ENCODE measurements at places on chromosomes 7 and 10. TPM values are rescaled to one million over a fixed set of nuclear protein-coding genes. Genes with fewer than 3 reads are reported as not detected.
A peak's percentile ranks its signal among the peaks of the same experiment; 100 is the strongest.

- DNase-seq = no peak
These were observed 90.4 kb downstream of the CHST15 start for GRCh38 chr10:124003070-124003419.

DNA sequence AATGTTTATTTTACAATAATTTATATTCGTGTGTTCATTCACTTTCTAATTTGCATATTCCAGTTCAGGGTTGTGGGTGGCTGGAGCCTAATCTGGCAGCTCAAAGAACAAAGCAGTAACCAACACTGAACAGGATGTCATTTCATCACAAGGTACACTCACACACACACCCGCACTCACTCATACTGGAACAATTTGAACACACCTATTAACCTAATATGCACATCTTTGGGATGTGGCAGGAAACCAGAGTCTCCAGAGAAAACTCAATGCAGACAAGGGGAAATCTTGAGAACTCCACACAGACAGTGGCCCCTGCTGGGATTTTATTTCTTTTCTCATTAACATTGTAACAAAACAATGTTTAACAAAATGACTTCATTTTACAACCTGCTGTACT is 97.4 kb downstream of the TWIST1 start:
- DNase-seq = no peak

DNA sequence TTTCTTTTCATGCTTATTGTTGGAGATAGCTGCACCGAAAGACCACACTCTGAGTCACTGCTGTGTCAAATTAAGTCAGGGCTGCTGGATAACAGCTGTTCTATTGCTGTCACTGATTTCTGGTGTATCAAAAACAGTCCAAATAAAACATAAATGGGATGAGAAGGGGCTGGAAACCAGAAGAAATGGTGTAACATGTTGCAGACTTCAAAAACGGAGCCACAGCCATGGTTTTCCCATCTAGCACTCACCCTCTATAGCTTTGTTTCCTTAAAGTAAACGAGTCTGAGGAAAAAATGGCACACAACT is 103.3 kb upstream of the DIP2C start:
- DNase-seq = no peak

- no peak for DNase-seq
These were observed 718.9 kb downstream of the GRID1 start for GRCh38 chr10:85647741-85648140.

GRCh38 chr10:9302140-9302746 is 1247.8 kb downstream of the GATA3 start:
- DNase-seq = no peak

GRCh38 chr7:111727905-111728634 is 165.8 kb upstream of the IMMP2L start:
- DNase-seq = no peak

DNA sequence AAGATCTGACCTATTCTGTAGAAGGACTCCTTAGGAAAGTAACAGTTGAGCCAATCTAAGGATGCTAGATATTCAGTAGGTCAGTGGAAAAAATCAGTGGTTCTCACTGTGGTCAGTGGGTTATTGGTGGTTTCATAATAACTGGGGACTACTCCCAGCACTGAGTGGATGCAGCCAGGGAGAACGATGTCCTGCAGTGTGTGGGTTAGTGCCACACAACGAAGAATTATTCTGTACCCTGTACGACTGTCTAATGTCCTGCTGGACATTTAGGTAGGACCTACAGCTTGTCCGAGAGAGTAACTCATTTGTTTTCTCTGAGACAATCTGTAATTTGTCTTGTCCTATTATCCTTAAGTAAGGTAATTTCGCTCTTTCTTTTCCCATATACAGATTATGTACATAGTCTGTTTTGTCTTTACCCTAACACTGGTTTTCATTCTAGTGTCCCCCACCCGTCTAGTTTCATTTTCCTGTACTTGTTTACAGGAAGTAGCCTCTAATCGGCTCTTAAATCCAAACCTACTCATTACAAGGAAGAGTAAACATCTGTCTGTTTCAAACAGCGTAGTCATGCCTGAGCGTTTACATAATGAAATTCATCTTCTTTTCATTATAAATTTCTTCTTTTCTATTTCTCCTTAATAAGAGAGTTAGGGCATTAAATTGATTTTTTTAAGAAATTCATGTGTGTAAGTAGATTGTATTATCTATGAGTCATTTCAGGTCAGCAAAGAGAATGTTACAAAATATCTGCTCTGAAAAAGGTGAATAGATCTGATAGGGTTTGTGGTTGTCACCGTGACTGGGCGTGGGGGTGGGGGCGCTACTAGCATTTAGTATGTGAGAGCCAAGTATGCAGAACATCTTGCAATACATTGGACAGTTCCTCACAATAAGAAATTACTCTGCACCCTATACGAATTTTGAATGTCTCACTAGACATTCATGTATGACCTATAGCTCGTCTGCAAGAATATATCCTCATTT is 8.3 kb upstream of the ZC3HAV1L start:
- DNase-seq = no peak

The PTPRN2 gene
- 76.1 TPM for total RNA-seq

DNA sequence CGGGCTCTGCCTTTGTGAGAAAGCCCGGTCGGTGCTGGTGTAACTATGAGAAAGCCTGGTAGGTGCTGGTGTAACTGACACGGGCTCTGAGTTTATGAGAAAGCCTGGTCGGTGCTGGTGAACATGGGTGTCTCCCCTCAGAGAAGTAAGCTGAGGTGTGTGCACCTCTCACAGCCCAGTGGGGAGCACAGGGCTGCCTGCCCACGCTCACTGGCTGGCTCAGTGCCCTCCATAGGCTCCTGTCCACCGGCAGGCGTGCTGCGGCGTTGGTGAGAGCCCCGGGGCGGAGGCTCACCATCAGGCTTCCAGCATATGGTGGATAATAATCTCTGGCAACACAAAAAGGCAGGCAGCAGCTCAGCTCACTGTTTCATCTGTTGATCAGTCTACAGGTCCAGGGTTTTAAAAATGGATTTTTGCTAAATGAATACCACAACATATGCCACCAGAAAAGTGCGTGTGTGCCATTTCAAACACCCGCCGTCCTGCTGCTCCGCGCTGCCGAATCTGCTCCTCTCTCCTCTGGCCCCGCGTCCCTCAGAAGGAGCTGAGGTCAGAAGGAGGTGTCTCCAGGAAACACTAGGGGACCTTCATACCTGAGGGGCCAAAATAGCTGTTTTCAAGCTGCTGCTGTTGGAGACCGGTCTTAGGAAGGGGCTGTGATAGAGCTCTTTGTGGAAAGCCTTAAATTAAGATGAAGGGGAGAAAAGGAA is 365.7 kb downstream of the DNAJB6 start:
- no peak for DNase-seq

DNA sequence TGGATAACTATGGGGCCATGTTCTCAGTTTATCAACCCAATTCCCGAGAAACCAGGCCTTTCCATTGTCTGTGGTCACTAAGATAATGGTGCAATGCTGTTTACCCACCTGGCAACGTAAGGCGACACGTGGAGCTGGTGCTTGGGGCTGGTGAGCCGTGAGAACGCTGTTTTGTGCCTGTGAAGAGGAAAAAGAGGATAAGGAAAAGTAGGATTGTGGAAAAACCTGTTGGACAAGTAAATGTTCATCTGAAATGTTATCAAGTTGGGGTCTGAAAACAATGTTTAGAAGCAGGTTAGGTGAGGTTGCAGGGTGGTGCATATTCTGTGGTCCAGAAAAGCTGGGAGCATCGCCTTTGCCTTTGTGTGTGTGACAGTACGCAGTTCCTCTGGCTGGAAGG is 88.5 kb downstream of the PPP1R17 start:
- DNase-seq = peak; percentile 9

The CXCL12 gene
- 158 TPM for total RNA-seq

The FKBP6 gene
- total RNA-seq = not detected

The AKR1C4 gene
- 1.0 TPM for total RNA-seq

- no peak for DNase-seq
These were observed 64.2 kb upstream of the PITRM1 start for GRCh38 chr10:3236644-3237404.

- DNase-seq = no peak
These were observed 159.3 kb upstream of the CNTNAP2 start for GRCh38 chr7:145957160-145957890.

GRCh38 chr10:44198096-44198779 is 186.7 kb downstream of the CXCL12 start:
- no peak for DNase-seq

- peak; percentile 47 for DNase-seq
These were observed 115.3 kb downstream of the ST7 start for GRCh38 chr7:117068511-117069145.

DNA sequence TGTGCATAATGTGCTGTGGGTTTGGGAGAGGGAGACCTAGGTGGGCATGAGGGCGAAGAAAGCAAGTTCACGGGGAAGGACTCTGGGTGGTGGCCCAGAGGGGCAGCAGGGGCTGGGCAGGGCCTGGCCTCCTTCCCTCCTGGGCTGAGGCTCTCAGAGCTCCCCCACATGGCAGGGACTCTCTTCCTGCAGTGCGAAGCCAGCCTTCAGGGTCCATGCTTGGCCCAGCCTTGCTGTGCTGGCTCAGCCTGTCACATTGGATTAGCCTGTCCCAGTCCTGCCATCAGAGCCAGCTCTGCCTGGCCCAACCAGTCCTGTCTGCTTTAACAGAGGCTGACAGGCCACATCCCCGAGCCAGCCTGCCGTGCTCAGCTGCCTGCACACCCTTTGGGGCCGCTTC is 20.4 kb upstream of the ZNF488 start:
- no peak for DNase-seq

GRCh38 chr10:124717041-124717757 is 27.0 kb downstream of the FAM53B start:
- no peak for DNase-seq

DNA sequence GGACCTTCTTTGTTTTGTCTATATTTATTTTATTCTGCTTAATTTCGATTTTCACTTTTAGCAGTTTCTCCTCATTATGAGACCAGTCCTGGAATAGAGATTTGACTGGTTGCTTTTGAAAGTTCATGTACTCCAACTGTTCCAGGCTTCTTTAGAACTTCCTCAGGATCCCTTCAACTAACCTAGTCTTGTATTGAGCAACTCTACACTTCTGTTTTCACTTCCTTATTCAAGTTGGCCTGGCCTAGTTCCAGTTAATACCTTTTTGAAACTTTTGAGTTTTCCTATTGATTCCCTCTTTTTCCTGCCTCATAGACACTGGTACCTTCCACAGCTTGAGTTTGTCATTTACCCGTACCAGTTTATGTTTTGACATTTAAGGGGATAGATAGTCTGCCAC is 421.7 kb downstream of the ATRNL1 start:
- DNase-seq = no peak

- DNase-seq = no peak
These were observed 16.5 kb downstream of the ATE1 start for GRCh38 chr10:121911421-121911697.

GRCh38 chr10:6072215-6072934 is 10.2 kb upstream of the IL2RA start:
- DNase-seq = no peak

The KLF14 gene
- total RNA-seq = not detected

GRCh38 chr7:85114342-85114741 is 72.5 kb downstream of the SEMA3D start:
- DNase-seq = no peak

Measured in body of pancreas (tissue), 4 donors.